ENCODE measurements at places on chromosomes 13 and 19.

GRCh38 chr19:44955505-44956439, 592 bp downstream of the CLPTM1 start:
- DNase-seq, result no peak

DNA sequence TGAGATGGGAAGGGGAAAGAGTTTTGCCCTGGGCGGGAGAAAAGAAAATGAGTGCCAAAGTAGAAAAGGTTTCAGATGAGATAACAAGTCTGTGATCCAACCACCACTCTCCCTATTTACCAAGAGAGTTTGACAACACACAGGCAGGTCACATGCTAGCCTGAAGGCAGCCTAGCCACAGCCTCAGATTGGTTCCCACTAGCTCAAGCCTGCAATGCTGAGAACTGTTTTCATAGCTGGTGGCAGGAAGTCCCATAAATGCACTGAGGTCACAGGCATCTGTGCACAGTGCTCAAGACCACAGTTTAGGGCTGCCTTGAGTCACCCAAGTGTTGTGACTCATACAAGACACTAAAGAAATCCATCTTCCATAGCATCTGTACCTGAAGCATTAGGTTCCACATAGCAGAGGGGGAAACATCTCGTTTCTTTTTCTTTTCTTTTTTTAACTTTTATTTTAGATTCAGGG, 18.5 kb upstream of the POP4 start:
- no peak for DNase-seq

GRCh38 chr13:111039735-111040134, 75.4 kb upstream of the ARHGEF7 start:
- no peak for DNase-seq

DNA sequence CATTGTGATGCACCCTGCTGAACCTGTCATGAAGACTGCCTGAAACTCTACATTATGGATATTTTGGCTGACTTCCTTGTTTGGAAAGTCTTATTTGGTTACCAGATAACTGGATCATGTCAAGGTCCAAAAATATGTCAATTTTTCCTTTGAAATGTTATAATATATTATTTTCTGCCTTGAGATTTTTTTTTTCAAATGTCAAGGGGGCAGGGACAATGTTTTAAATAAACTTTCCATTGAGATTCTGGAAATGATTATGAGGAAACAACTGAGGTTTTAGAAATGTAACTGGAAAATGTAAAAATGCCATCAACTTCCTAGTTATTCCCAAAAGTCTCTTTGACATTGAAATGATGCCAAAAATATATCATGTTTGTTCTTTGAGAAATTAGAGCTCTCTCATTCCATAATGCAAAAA, 117.0 kb downstream of the RFC3 start:
- no peak for DNase-seq

- DNase-seq, result no peak
Observed at GRCh38 chr13:42965281-42965680, 26.8 kb downstream of the EPSTI1 start.

- no peak for DNase-seq
Observed at GRCh38 chr13:93325303-93326233, 99.0 kb downstream of the GPC6 start.

DNA sequence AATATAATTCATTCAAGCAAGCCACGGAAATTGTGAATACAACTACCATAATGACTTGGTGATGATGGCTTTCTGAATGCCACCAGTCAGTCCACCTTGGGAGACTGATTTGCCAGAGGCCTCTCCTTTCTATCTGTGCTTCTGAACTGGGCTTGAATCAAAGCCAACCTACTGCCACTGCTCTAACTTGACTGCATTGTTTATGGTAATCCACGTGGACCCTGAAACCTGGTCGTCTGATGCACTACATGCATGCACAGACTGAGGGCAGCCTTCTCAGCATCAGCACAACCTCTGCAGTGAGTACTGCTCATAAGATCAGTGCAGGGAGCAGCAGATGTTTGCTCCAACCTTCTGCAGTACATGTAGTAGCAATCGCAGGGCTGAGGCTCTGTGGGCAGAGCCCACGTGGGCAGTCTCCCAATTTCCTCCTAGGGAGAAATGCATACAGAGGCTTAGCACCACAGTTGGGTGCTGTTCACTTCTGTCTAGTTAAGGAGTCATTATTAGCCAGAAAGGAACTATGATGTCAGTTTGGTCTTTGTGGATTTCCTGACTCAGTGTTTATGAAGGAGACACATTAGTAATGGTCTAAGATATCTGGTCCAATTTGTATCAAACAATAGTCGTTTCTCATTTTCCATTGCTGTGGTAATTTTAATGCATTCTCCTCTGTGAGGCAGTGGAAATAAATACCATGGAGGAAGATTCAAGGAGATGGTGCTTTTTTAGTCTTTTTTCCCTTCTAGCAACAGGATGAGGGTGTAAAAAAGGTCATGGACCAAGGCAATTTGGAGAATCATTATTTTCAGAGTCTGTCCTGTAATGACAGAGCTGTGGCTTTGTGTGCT, 82.5 kb downstream of the AKAP11 start:
- DNase-seq, result no peak

DNA sequence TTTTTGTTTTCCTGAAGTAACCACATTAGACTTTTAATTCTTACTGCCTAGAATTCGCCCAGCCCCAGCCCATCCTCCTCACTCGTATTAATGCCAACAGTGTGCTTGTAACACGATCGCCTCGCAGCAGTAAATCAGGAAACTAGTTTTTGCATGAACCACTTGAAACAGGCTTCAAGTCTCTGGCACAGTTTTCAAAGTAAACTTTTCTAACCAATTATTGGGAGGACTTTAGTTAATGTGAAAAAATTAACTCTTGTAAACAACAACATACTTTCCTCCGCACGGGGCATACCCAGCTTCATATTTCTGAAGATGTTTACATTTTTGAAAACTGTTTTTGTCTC, 39.2 kb downstream of the TNFRSF19 start:
- DNase-seq, result peak; percentile 67

DNA sequence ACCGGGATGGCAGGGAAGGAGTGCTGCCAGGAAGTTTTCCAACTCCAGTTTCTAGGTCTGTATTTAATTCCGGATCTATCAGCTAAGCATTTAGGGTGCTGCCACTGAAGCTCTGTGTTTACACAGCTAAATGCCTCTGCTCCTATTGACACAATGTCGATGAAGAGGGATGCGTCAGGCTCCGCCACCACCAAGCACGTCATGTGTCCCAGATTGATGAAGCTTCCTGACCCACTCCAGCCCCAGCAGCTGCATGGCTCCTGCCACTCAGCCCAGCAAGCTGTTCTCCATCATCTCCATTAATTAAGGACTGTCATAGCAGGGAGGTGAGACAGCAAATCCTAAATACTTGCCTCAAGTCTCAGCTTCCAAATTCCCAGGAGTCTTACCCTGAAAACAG, 435.2 kb upstream of the ZNF507 start:
- peak; percentile 67 for DNase-seq

DNA sequence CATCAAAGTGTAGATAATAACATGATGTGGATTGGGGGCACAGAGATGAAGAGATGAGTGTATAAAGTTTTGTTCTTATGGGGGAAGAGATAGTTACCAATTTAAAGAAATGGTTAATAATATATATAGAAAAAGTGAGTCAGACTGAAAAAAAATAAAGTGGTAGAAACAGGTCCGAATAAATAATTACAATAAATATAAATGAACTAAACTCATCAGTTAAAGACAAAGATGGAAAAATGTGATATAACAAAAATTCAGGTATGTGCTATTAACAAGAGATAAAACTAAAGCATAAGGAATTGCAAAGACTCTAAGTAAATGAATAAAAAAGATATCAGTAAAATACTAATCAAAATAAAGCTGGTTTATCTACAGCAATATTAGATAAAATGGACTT, 61.1 kb upstream of the KPNA3 start:
- no peak for DNase-seq

GRCh38 chr13:65943024-65943423, 1287.1 kb downstream of the PCDH9 start:
- no peak for DNase-seq

GRCh38 chr13:104782741-104783140, 1716.5 kb upstream of the SLC10A2 start:
- no peak for DNase-seq

GRCh38 chr19:1672038-1672768, 19.8 kb upstream of the TCF3 start:
- no peak for DNase-seq

DNA sequence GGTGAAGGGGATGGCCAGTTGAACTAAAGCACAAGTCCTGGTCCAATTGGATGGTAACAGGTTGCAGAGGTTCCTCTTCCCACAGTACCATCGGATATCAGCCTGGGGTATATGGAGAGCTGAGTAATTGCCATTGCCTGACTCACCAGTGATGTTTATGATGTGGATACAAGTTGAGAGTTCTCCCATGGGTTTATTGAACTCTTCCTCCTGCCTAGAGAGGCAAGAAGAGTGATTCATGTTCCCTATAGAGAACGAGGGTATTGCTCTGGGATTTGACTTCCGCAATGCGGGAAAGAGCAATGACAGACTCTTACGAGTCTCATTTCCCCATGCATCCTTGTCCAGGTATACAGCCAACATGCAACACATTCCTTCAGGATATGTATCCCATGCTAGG, 111.3 kb upstream of the PCDH9 start:
- DNase-seq, result no peak

- DNase-seq, result peak; percentile 54
Observed at GRCh38 chr19:7294558-7295212, 471 bp upstream of the INSR start.

- no peak for DNase-seq
Observed at GRCh38 chr13:102977471-102977870, 88.7 kb downstream of the SLC10A2 start.

GRCh38 chr13:44436589-44437337, 63.1 kb downstream of the SERP2 start:
- DNase-seq, result peak; percentile 85

GRCh38 chr13:30051531-30052060, 201.2 kb upstream of the UBL3 start:
- DNase-seq, result no peak

- no peak for DNase-seq
Observed at GRCh38 chr19:43132696-43133095, 50.2 kb upstream of the PSG2 start.

GRCh38 chr13:21675095-21675991, 4.5 kb downstream of the FGF9 start:
- DNase-seq, result peak; percentile 50

DNA sequence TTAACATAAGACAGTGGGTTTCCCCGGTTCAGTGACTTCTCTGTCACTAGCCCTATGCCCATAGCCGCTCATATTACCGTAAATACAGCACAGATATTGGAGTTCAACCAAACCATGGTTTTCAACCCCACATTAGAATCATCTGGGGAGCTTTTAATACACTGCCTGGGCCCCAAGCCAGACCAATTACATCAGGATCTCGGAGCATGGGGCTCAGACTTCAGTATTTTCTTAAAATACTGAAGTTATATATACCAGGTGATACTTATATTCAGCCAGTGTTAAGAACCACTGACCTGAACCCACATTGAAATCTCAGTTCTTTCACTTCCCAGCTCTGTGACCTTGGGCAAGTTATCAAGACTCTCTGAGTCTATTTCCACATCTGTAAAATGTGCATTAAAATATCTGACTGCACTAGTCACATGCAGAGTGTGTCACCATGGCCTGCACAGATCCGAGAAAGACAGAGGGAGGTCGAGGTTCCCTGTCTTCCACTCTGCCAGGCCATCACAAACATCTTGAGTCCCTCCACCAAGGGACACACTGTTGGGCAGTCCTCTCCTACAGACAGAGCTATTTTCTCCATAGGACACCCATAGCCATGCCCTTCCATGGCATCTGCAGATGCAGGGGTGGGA, 32.2 kb upstream of the IPO5 start:
- DNase-seq, result no peak

DNA sequence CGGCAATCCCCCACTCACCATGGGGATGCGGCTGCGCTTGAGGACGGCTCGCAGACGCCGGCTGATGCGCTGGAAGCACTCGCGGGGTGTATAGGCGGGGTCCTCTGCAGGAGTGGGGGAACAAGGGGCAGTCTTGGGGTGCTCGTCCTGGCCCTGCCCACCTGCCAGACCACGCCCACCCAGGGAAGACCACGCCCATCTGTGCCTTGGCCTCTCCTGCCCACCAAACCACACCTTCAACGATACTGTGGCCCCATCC, 6.7 kb downstream of the RNU6-9 start:
- DNase-seq, result no peak

- DNase-seq, result peak; percentile 95
Observed at GRCh38 chr19:15297416-15298224, 34.7 kb downstream of the BRD4 start.

- no peak for DNase-seq
Observed at GRCh38 chr13:100881291-100881864, 206.8 kb upstream of the TMTC4 start.

DNA sequence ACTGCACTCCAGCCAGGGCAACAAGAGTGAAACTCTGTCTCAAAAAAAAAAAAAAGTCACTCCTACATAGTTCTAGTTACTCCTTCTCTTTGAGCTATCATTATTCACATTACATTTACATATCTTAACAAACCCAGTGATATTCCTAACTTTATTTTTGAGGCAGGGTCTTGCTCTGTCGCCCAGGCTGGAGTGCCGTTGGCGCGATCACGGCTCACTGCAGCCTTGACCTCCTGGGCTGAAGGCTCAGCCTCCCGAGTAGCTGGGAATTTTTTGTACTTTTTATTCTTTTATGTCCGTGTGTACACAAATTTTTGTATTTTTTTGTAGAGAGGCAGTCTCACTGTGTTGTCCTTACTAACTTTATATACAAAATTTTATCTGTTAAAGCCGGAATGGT, 587 bp upstream of the RPS15 start:
- no peak for DNase-seq

DNA sequence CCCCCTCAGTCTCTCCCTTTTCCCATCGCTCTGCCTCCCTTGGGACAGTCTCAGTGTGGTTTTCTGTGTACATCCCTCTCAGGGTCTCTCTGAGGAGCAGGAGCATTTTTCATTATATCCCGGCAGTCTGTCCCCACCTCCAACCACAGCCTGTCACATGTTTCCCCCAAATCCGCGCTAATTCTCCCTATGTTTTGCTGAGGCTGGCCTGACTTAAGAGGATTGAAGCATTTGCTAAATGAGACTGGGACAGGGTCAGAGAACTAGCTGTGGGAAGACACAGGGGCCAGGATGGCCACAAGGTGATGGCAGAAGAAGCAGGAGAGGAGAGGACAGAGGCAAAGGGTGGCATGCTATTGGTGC, 5.5 kb downstream of the TPRX1 start:
- no peak for DNase-seq

- DNase-seq, result peak; percentile 77
Observed at GRCh38 chr13:20174656-20175405, 14.0 kb upstream of the GJA3 start.

DNA sequence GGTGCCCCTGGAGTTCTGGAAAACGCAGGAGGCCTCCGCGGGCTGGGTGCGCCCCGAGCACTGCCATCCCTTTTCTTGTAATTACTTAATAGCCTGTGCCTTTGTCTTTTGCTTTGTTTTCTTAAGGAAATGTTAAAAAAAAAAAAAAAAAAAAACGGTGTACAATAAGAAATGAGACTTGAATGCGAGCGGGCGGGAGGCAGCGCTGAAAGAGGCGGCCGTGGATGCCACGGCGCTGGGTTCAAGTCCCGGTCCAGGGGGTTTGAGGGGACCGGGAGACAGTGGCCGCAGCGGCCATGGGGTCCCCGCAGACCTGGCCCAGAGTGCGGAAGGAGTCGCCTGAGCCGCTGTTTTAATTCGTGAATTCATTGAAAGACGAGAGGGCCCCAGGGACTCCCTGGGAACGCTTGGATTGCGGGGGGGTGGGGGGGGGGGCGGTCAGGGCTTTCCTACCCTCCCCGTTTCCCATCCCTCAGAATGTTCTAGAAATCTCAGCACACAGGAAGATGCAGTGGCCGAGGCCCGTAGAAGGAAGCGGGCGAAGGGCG, 349.2 kb upstream of the ARGLU1 start:
- no peak for DNase-seq

- no peak for DNase-seq
Observed at GRCh38 chr13:76499891-76500290, 386.3 kb downstream of the KCTD12 start.
